ENCODE measurements at places on chromosomes 13 and 19. TPM values are rescaled to one million over a fixed set of nuclear protein-coding genes. Genes with fewer than 3 reads are reported as not detected.

APC2 gene
- not detected for total RNA-seq

KIR2DL3 gene
- not detected for total RNA-seq

TLE6 gene
- total RNA-seq: 1.1 TPM

TMPRSS9 gene
- total RNA-seq: not detected

MBD3 gene
- total RNA-seq: 53.8 TPM

ZNF418 gene
- 13.7 TPM for total RNA-seq

IGFL1 gene
- total RNA-seq: not detected

- no peak for DNase-seq
These were observed 8.8 kb upstream of the IGFL4 start for GRCh38 chr19:46049597-46049996.

GRCh38 chr19:17981611-17982010, 14.7 kb downstream of the KCNN1 start:
- no peak for DNase-seq

- no peak for DNase-seq
These were observed 573.8 kb upstream of the MIR17HG start for GRCh38 chr13:90773681-90774080.

DNA sequence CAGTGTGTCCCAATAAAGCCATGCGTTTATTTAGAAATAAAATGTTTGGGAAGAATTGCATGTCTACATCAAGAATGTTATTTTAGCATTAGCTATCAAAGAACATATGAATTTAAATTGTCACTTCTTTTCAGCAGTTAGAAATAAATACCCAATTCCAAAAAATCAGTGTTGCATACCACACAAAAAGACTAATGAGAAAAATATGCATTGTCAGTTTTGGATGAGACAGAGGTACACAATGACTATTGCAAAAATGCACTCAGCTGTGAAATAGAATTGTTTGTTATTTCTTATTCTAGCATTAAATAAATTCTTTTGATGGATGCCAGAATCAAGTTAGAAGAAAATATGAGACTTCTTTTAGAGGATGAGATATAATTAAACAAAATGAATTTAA, 833.9 kb downstream of the SLITRK1 start:
- DNase-seq: no peak

GRCh38 chr13:27496536-27497273, 46.3 kb upstream of the MTIF3 start:
- no peak for DNase-seq

DNA sequence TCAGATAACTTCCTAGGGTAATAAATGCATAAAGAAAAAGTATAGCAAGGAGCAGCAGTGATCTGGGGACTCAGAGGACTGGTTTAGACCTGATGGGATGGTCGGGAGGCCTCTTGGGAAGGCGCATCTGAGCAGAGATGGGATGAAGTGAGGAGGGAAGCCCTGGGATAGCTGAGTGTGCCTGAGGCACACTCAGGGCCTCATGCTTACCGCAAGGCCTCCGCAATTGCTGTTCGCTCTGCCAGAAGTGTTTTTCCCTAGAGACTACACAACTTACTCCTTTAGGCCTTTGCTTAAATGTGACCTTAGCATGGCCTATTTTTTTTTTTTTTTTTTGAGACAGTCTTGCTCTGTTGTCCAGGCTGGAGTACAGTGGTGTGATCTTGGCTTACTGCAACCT, 4.1 kb upstream of the DLL3 start:
- DNase-seq: no peak

DNA sequence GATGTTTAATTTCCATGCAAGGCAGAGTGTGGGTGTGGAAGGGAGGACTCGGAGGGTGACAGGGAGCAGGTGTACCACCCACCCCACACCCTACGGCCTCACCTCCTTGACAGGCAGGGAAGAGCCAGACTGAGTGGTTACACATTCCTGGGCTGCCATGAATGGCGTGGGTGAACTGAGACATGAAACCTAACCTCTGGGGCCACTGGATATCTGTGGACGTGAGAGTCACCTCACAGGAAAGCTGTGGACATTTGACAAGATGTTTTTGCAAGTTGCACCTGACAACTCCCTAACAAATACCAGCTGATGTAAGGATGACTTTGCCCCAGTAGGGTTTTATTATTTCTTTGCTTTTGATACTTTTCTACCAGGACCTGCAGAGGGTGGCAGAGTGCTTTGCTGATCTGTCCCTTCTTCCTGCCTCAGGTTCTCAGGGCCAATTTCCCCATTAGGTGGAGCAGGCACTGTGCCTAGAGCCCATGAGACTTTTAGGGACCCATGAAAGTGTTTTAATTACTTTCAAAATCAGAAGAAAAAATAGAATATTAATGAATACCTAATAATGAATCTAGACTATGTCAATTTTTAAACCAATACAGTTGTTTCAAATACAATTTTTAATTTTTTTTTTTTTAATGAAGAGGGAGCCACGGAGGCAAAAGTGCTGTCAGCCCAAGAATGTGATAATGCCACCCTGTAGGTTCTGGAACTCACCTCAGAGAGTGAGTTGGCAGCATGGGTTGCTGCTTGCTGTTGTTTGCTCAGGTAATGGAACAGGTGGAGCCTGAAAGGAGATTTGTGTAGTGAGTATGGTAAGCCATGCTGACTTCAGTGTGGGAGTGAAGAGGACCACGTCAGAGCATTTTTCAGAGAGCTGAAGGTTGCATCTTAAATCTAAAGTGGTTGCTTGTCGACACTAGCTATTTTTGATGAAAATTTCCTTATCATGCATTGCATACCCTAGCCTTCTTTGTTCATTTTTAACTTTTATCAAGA, 58.0 kb upstream of the CYSLTR2 start:
- DNase-seq: peak; percentile 66

DNA sequence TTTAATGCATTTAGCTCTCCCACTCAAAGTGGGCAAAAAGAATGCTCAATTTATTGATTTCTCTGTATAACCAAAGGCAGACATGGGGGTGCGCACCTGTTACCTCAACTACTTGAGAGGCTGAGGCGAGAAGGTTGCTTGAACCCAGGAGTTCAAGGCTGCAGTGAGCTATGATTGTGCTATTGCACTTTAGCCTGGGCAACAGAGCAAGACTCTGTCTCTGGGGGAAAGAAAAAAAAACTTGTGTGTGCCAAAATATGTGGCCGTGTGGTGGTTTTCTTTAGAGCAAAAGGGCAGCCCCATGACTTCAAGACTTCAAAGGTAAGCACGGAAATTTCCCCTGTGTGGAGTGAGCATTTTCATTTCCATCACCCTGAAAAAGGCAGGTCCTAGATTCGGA, 81.9 kb downstream of the IPO5 start:
- no peak for DNase-seq

GRCh38 chr19:41869374-41869955, 7.6 kb upstream of the CD79A start:
- no peak for DNase-seq

DNA sequence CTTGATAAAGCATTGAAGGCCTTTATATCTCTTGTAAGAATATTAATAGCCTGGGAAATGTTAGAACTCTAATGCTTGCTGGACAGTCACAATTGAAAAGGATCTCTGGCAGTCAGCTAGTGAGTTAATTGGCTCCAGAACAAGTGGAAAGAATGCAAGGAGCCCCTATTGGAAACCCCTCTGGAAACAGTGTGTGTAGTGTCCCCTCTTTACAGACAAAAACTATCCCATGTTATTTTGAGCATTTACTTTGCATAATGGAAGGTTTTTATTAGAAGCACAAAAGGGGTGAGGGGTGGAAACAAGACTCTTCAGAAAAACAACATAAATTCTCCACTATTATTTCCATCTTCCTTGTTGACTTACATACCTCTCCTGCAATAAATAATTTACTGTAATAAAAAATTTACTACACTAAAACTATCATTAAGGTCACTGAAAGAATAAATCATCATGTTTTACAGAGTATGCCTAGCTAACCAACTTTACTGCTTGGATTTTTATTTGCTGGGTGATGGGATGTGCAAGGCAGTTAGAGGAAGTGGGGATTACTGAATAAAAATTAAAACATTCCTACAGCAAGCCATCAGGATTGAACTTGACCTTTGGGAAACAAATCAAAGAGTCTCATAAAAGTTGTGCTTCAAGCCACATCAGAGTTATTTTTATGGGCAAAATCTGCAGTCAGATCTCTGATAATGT, 610.4 kb downstream of the TBC1D4 start:
- no peak for DNase-seq

- DNase-seq: no peak
These were observed 9.2 kb downstream of the UBE2S start for GRCh38 chr19:55398200-55398925.

- no peak for DNase-seq
These were observed 20.3 kb downstream of the LNX2 start for GRCh38 chr13:27599845-27600553.

GRCh38 chr19:47742634-47743033, 2.7 kb upstream of the NOP53 start:
- no peak for DNase-seq

DNA sequence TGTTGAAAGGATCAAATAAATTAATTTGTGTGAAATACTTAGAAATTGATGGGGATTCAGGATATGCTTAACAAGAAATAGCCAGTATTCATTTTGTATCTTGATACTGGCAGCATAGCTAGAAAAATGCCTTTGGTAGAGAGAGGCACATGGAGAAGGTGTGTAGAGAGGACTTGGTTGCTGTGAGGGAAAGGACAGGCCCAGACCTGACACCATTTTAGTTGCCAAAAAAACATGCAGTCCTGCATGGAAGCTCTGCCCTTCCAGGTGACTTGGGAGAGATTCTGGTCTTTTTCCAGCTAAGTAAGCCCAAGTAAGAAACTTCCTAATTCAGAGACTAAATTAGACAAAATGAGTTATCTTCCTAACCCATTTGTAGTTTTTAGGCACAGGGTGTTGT, 335.0 kb downstream of the RFC3 start:
- no peak for DNase-seq

DNA sequence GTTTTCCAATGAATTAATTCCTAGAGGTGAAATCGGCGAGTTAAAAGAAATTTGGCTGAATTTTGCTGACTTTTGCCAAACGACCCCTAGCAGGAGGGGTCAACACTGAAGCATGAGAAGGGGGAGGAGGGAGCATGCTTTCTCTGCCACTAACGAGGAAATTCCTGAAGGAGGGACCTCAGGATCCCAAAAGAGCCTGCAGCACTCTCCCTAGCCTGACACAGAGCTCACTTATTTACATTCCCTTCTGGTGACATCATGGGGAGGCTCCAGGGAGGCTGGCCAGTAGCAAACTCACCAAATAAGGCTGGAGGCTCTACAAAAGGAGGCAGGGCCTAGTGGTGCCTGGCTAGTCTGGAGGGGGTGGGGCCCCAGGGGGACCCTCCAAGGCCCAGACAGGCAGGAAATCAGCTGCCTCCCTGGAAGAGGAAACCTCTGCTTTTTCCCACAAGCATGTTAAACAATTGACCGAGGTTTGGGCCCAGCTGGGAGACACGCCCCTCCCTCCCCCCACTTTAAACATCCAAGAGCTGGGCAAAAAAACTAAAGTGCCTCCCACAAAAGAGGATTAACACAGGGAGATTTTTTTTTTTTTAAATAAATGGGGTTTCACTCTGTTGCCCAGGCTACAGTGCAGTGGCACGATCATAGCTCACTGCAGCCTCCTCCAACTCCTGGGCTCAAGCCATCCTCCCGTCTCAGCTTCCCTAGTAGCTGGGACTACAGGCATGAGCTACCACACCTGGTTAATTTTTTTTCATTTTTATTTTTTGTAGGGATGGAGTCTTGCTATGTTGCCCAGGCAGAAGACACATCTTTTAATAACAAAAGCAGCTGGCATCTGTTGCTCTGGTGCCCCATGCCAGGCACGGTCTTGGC, 2.1 kb downstream of the DAPK3 start:
- peak; percentile 90 for DNase-seq

DNA sequence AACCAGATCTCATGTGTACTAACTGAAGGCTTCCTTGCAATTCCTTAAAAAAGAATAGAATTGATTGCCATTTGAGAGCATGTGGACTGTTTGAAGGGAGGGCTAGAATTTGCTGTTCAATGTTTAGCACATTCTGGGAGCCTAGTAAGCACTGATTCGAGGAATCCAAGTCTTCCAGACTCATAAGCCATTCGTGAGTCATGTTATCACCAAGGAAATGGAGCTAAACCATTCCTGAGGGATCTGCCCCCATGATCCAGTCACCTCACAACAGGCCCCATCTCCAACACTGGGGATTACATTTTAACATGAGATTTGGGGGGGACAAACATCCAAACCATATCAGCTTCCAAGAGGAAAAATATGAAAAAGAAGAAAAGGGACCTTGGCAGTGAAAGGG, 276.4 kb downstream of the KCNRG start:
- DNase-seq: no peak

- DNase-seq: no peak
These were observed 17.6 kb upstream of the TUBGCP3 start for GRCh38 chr13:112605531-112605990.

- no peak for DNase-seq
These were observed 5.0 kb upstream of the ARHGAP45 start for GRCh38 chr19:1061987-1062386.

GRCh38 chr19:45098521-45099466, 5.8 kb downstream of the PPP1R37 start:
- peak; percentile 35 for DNase-seq

GRCh38 chr19:35236638-35237400, 8.3 kb upstream of the FAM187B start:
- no peak for DNase-seq

DNA sequence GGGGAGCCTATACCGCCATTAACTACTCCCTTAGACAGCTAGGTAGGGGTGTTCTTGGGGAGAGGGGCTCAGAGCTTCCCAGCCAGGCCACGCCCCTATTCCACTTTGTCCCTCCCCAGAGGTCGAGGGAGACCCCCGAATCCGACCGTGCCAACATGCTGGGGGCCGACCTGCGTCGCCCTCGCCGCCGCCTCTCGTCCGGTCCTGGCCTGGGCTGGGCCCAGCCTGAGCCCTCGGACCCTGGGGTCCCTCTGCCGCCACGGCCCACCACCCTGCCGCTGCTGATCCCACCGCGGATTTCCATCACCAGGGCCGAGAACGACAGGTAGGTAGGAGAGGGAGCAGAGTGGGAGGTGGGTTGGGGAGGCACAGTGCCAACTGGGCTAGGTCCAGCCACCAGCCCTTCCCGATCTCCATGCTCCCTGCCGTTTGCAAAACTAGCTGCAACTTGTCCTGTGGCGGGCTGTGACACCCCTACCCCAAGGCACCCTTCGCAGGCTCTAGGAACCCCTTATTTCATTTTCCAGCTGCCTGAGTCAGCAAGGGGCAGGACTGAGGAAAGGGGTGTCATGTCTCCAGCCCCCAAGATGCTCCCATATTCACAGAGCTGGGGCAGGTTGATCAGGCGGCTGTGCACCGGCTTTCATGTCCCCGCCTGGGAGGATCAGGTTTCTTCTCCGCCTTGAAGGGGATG, 2.6 kb upstream of the PDE4A start:
- no peak for DNase-seq

DNA sequence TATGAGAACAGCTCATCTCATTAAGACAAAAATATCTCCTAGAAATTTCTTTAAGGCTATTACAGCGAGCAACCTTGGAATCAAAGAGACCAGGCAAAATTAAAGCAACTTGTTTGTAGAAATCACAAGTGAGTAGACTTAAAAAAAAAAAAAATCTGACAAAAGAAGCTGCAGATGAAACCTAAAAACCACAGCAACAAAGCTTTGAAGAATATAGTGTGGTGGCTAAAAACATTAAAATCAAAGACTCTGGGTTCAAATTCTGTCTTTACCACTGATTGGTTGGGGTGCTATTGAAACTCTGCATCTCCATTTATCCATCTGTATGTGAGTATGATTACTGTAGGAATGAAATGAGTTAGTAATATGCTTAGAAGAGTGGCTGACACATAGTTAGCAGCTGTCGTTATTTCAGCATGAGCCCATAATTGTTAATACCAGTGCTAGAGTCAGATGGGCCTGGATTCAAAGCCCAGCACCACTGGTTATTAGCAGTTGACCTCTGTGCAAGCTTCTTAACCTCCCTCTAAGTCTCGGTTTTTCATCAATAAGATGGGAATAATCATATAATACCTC, 157.6 kb downstream of the FOXO1 start:
- DNase-seq: no peak
